Activated CD4-positive, alpha-beta T cell treated with anti-CD3 and anti-CD28 coated beads, Interleukin-2, amount 50 U/mL, for 1 hour (primary cell): ENCODE measurements at places on chromosomes 1 and 21.

- no peak for DNase-seq
These were observed 11.3 kb upstream of the SEC16B start for GRCh38 chr1:177981200-177981599.

DNA sequence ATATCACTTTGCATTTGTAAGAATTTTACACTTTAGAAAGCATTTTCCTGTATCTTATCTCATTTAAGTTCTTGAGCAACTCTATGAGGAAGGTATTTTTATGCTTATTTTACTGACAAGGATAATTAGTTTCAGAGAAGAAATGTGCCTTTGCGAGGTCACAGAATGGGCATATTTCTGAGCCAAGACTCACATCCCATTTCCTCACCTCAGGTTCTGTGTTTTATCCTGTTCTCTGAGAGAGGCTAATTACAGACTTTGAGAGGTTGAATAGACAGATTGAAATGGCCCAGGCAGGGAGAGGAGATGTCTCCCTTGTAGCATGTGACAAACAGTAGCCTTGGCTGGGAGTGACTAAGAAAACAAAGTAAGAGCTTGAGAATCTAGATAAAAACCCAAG lies 39.1 kb upstream of the ZC3H11B start:
- DNase-seq = no peak

DNA sequence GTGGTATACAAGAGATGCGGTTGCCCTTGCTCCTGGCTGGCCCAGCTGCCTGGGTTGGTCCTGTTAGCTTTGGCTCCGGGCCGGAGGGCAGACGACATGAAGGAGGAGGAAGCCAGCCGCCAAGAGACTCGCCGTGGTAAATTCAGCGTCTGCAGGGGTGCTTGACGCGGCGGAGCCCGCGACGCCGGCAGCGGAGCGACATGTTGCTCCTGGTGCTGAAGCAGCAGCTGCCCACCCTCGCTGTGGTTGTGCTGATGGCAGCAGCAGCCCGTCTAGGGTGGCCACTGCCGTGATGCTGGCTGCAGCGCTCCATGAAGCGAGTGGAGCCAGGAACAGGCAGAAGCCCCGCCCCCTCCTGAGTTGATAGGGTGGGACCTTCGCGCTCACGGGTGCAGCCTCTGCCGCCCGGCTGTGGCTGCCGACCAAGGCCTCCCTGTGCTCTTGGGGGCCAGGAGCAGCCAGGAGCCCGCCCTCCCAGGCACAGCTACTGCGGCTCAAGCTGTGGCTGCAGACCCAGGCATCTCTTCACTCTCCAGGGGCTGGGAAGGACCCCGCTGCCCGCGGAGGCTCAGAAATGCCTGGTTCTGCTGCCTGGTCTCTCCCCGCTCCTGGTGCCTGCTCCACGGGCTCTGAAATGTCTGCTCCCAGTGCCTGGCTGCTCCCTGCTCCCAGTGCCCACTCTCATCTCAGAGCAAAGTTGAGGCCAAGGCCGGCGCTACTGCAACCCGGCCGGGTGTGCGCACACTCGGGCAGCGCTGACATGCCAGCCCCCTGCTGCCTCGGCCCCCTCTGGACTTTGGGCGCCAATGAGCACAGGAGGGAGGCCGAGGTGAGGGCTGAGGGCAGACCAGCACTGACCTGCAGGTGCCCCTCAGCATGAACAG lies 4.4 kb upstream of the ZNF692 start:
- DNase-seq = peak; percentile 77

DNA sequence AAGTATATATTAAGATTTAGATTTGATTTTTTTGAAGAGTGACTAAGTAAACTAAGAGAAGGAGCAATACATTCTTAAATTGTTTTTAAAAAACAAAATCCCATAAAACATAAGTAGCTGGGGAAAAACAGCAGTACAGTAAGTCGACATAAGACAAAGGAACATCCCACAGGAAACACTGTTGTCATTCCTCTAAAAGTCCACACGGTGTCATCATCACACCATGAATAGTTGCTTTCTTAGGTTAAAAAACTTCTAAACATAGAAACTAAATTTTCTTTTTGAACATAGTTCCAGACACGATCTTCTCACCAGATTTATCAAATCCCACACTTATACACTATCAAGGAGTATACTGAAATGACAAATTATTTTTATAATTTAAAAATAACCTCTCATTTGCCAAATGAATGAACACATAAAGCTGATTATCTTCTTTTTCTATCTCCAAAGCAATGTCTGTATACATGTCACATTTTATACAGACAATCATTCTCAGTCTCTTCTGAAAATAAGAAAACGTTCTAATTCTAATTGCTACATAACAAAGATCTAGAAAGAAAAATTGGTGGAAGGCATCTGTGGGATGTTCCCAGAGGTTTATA lies 15.8 kb downstream of the ODF2L start:
- no peak for DNase-seq
